Activated effector memory CD4-positive, alpha-beta T cell treated with anti-CD3 and anti-CD28 coated beads, Interleukin-2, amount 50 U/mL, for 16 hours (primary cell): ENCODE measurements at places on chromosomes 3 and 15.

DNA sequence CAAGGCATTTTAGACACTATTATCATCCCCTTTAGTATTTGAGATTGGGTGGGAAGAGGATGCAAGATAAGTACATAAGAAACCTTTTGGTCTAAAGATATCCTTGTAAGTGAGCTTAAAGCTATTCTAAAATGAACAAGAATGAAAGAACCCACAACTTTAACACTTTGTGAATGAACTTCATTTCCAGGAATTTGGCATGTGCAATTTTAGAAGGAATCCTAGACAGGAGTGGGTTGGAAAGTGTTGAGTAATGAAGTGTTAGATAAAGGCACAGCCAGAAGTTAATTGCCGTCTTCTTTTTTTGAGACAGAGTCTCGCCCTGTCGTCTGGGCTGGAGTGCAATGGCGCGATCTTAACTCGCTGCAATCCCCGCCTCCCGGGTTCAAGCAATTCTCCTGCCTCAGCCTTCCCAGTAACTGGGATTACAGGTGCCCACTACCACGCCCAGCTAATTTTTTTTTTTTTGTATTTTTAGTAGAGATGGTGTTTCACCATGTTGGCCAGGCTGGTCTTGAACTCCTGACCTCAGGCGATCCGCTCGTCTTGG lies 13.2 kb upstream of the TEX9 start:
- DNase-seq = no peak

DNA sequence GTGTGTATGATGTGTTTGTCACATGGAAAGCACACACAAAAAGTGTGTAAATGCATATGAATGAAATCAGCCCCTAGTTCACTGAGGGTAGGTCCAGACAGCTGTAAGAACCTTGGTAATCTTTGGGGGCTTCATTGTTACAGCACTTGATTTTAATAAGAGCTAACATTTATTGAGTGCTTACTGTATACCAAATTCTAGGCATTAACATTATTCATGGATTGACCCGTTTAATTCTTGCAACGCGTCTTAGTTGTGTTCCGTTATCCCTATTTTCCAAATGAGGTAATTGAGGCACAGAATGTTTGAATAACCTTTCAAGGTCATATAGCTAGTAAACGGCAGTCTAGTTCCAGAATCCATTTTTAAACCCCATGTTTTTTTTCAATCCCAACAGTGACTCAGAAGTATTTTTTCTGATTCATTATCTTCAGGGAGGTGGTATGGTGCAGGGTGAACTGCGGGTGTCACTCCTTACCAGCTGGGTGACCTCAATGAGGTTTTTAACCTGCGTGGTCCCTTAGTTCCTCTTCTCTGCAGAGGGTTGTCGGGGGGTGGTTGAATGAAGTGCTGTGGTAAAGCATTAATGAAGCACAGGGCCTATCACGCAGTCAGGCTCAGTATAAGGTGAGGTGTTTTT lies 14.2 kb downstream of the RAB8B start:
- peak; percentile 69 for DNase-seq

- DNase-seq = no peak
These were observed 121.1 kb downstream of the PDCD6IP start for GRCh38 chr3:33919312-33920120.

DNA sequence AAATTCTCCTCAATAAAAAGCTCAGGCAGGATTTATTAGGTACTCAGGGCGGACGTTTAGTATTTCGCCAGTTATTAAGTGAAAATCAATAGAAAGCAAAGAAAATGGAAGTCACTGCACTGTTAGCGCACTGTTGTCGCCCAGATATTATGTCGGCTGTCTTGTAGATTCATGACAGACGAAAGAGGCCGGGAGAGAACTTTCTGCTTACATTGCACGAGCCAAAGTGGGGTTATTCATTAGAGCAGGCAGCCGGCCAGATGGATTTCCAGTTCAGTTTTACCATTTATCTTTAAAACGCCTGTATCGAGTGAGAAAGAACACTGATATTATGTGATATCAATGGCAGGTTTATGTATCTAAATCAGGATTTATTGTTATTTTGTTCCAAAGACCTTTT lies 866.0 kb upstream of the NR2F2 start:
- no peak for DNase-seq

- no peak for DNase-seq
These were observed 8.2 kb downstream of the RCN2 start for GRCh38 chr15:76939715-76940114.

- DNase-seq = no peak
These were observed 72.9 kb upstream of the C3orf49 start for GRCh38 chr3:63746211-63746610.

- no peak for DNase-seq
These were observed 34.8 kb upstream of the RPL32 start for GRCh38 chr3:12875857-12876836.

DNA sequence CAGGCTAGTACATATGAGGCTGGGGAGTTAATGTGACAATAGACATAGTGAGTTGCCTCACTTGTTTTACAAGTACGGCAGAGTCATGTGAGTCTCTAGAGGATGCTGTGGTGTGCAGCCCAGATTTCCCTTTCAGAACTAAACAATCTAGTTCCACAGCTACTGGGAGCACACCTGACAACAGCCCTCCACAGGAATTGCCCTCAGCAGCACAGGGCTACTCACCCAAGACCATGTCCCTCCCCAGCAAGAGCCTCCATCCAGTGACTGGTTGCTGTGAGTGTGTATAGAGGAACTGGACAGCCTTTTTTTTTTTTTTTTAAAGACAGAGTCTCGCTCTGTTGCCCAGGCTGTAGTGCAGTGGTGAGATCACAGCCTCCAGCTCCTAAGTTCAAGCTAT lies 40.2 kb upstream of the UBE2E2 start:
- no peak for DNase-seq

GRCh38 chr3:13057282-13058040 lies 15.8 kb downstream of the IQSEC1 start:
- no peak for DNase-seq

DNA sequence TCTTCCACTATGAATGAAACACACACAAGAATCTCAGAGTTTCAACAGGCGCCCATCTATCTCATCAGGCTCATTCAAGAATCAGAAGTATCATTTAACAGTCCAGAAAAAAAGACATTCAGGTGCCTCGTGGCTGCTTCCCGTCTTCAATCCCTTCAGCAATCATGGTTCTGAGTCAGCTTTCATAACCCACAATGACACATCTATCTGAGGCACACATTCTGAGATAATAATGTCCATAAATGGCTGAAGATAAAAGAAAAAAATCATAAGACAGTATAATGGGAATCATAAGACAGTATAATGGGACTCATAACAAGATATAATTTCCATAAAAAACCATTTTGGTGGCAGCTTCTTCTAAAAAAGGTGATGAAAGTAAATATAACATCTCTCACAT lies 52.4 kb downstream of the TNIK start:
- no peak for DNase-seq

- no peak for DNase-seq
These were observed 1035.7 kb downstream of the ZPLD1 start for GRCh38 chr3:103470498-103470897.

GRCh38 chr15:100786901-100787566 lies 92.6 kb upstream of the ALDH1A3 start:
- no peak for DNase-seq

- DNase-seq = no peak
These were observed 307.6 kb downstream of the ZBTB20 start for GRCh38 chr3:114839476-114839875.

DNA sequence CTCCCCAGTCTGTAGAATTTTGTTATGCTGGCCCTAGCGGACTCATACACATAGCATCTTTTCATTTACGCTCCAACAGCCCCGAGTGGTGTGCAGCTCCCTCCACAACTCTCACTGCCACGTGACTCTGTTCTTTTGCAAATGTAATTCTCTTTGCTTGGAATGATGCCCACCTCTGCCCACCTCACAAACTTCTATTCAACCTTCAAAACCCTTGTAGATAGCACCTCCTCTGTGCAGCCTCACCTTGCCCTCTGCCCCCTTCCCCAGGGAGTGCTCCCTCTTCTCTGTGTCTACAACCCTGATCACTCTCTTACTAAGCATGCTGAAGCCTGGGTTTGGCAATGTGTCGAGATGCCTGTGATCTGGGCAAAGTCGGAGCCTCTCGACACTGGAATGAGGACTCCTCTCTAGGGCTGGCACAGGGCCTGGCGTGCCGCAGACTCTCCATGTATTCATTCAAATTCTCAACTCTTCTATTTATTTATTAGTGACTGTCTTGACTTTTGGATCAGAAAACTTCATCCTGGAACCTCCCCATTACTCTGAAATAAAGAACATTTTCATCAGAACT lies 73.5 kb downstream of the MGLL start:
- peak; percentile 30 for DNase-seq

- DNase-seq = no peak
These were observed 3.6 kb downstream of the CEP19 start for GRCh38 chr3:196708467-196708866.

DNA sequence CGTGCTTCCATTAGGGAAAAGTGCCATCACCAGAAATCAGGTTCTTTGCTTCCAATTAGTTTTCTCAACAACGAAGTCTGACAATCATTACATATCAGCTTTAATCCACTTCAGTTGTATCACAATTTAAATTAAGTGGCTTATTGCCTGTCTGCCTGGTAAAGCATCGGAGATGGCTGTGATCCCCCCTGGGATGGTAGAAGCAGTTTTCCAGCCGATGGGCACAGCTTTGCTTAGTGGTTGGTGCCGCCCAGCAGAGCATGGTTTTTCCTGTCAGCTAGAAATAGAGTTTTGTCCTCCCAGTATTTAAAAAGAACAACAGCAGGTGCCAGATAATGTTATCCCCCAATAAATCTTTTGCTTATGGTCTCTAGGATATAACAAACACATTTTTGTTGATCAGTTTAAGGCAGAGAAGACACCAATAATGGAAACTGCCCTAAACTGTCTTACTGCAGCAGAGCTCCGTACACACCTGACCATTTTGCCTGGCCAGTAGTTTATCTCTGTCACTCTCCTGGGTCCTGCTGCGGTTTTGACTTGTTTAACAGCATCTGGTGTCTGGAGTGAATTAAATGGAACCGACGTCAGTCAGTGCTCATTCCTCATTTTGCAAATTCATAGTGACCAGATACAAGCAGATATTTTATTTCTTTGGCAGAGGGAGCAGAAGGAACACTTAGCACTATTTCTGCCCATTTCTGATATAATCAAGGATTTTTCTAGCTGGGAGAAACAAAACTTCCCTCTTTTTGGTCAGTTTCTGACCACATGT lies 79.1 kb downstream of the SLC49A4 start:
- DNase-seq = no peak

DNA sequence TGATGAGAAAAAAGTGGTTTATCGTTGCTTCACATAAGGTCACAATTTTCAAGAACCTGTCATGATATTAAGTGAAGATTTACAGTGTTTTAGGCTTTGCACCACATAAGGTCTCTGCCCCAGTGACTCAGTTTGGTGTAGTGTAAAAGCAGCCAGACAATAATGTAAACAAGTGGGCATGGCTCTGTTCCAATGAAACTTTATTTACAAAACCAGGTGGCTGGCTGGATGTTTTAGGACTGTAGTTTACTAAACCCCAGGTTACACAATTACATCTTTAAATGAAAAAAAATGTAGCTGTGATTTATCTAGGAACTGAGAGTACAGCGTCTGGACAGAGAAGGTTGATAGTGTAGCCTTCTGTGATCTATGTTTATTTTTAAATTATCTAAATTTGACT lies 9.7 kb upstream of the FBXL22 start:
- DNase-seq = no peak

GRCh38 chr3:18424729-18425640 lies at the start of gene SATB1:
TSS of gene SATB1 (minus strand) at chr3:18425339. CDS start at chr3:18420967, 4,372 bp downstream.
- DNase-seq = peak; percentile 87
